ENCODE measurements at places on chromosomes 1 and 21. TPM values are rescaled to one million over a fixed set of nuclear protein-coding genes. Genes with fewer than 3 reads are reported as not detected.

DNA sequence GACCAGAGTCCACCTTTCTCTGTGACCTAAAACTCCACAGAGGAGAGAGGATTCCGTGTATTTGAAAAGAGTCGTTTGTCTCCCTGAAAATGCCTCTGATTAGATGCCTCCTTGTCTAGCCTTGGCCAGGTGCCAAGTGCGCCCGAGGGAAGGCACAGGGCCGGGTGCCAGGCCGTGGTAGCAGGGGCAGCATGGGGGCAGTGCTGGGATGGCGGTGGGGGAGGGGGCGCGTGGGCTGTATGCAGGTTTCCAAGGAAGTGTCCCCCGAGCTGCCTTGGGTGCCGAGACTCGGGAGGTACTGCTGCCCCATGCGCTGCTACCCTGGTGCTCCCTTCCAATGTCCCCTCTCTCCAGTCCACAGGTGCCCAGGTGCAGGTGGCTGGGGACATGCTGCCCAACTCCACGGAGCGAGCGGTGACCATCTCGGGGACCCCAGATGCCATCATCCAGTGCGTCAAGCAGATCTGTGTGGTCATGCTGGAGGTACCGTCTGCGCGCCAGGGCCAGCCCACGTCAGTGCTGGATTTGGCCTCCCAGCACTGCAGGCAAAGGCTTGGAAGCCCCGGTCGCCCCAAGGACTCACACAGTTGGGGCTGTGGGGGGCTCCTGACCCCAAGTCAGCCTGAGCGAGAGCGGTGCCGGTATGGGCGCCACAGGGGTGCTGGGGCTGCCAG, 70.9 kb upstream of the COL6A1 start:
- no peaks in the 10 kb centered on the region for H3K27me3 ChIP-seq
- no peaks in the 10 kb centered on the region for H3K36me3 ChIP-seq
- no peaks in the 10 kb centered on the region for H3K4me1 ChIP-seq
- no peak overlapping the region for H3K27ac ChIP-seq
- no peak overlapping the region for H3K4me3 ChIP-seq
- no peak for DNase-seq

DNA sequence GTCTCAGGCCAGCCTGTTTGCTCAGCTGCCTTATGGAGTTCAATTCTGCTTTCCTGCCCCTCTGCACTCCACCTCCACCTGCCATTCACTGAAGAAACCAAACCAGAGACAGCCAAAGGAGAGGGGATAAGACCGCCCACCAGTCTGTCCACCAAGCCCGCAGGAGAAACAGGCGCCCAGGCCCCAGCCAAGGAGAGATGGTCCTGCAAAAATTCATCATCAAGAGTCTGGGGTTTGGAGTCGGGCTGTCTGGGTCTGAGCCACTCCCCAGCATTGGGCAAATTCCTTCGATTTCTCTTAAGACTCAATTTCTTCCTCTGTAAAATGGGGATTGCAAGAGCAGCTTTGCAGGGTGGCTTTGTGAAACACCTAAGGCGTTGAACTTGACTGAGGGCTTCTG, 121.4 kb upstream of the RUNX3 start:
- H3K27ac ChIP-seq = no peak overlapping the region
- no peaks in the 10 kb centered on the region for H3K27me3 ChIP-seq
- H3K36me3 ChIP-seq = no peaks in the 10 kb centered on the region
- peaks cover 15% of the 10 kb centered on the region for H3K4me1 ChIP-seq

DNA sequence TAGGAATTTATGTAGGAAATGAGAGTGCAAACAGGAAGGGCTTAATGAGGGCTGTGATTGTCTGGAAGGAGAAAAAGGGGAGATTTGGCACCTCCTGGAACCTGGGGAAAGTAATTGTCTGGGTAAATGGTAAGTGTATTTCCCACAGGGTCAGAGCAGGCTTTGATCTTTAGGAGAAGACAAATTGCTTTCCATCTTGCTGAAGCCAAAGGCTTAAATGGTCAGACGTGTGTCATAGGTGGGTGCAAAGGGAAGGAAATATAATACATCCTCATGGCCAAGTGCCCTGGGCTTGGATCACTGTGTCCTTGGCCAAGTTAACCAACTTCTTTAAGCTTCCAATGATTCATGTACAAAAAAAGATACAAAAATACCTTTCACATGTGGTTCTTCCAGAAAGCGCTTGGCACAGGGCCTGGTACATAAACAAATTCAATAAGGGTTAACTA, 1.3 kb upstream of the DUSP23 start:
- H3K27ac ChIP-seq = peak overlapping the region; percentile 85
- H3K4me1 ChIP-seq = peaks cover 20% of the 10 kb centered on the region
- peak; percentile 55 for DNase-seq
- no peaks in the 10 kb centered on the region for H3K27me3 ChIP-seq
- no peak overlapping the region for H3K4me3 ChIP-seq

- no peaks in the 10 kb centered on the region for H3K36me3 ChIP-seq
- H3K27ac ChIP-seq = no peak overlapping the region
- peaks cover 4% of the 10 kb centered on the region for H3K27me3 ChIP-seq
- no peaks in the 10 kb centered on the region for H3K4me1 ChIP-seq
- no peak overlapping the region for H3K4me3 ChIP-seq
Observed at GRCh38 chr1:18333220-18333619, 147.5 kb upstream of the KLHDC7A start.

- DNase-seq = no peak
- H3K4me3 ChIP-seq = no peak overlapping the region
- no peaks in the 10 kb centered on the region for H3K36me3 ChIP-seq
- H3K4me1 ChIP-seq = no peaks in the 10 kb centered on the region
- no peaks in the 10 kb centered on the region for H3K27me3 ChIP-seq
Observed at GRCh38 chr1:69290291-69290690, 277.4 kb upstream of the LRRC7 start.

DNA sequence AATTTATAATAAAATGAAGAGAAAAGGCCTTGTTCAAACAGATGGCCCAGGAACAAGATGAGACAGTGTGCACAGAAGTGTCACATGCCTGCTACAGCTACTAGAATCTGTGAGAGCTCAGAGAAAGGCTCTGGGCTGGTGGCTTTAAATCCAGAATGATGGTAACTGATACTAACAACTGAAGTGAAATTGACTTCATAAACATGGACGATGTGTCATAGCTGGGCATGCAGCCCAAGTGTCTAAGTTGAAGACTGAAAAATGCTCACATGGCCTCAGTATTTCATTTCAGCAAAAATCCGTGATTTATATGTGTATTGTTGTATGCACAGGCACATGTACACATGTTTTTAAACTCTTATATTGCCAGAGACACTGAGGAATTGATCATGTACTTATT, 208.3 kb upstream of the RUNX1 start:
- H3K4me1 ChIP-seq = peaks cover 61% of the 10 kb centered on the region
- H3K27ac ChIP-seq = peak overlapping the region; percentile 84
- H3K27me3 ChIP-seq = no peaks in the 10 kb centered on the region
- H3K4me3 ChIP-seq = no peak overlapping the region

DNA sequence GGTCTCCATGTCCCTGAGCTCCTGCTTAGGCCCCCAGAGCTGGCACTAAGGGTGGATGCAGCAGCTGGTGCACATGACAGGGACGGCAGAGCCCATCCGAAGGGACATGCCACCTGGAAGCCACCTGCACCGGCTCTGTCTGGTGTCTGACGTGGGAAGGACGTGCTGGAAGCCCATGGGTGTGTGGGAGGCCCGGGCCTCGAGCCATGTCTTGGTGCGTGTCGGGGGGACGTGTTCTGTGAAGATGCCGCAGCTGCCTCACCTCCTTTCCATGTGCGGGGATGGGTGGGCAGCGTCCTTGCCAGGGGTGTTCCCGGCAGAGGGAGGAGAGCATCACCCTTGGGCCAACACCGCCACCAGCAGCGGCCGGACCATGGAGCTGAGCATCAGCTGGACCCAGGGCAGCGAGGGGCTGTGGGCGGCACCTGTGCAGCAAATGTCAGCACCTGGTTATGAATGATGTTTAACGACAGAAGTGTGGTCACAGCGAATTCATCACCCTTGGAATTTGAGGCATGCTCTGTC, 15.5 kb upstream of the POFUT2 start:
- H3K4me3 ChIP-seq = no peak overlapping the region
- H3K36me3 ChIP-seq = no peaks in the 10 kb centered on the region
- no peak for DNase-seq
- peaks cover 7% of the 10 kb centered on the region for H3K27me3 ChIP-seq
- peak overlapping the region; percentile 81 for H3K27ac ChIP-seq
- peaks cover 19% of the 10 kb centered on the region for H3K4me1 ChIP-seq

- no peak overlapping the region for H3K4me3 ChIP-seq
- H3K36me3 ChIP-seq = no peaks in the 10 kb centered on the region
- H3K27me3 ChIP-seq = no peaks in the 10 kb centered on the region
- no peak overlapping the region for H3K27ac ChIP-seq
- DNase-seq = no peak
- peaks cover 25% of the 10 kb centered on the region for H3K4me1 ChIP-seq
Observed at GRCh38 chr1:21027805-21028204, 148.9 kb downstream of the EIF4G3 start.

DNA sequence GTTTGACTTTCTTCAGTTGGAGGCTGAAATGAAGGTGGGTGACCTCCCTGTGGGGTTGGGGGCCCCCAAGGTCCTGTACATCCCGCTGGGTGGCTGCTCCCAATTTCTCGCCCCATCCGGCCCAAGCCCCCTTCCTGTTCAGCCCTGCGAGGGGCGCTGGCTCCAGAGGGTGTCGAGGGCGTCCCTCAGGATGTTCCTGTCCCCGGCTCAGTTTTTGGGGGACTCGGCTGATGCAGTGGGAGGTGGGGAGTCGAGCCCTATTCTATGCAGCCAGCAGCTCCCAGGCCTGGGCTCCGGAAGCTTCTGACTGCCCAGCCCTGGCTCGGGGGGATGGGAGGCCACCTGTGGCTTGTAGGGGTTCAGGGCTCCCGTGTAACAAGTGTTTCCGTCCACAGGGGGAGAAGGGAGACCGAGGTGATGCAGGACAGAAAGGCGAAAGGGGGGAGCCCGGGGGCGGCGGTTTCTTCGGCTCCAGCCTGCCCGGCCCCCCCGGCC, 38.2 kb downstream of the SLC19A1 start:
- DNase-seq = no peak
- no peak overlapping the region for H3K4me3 ChIP-seq
- H3K27me3 ChIP-seq = no peaks in the 10 kb centered on the region
- H3K27ac ChIP-seq = no peak overlapping the region
- no peaks in the 10 kb centered on the region for H3K36me3 ChIP-seq
- H3K4me1 ChIP-seq = no peaks in the 10 kb centered on the region

- no peaks in the 10 kb centered on the region for H3K27me3 ChIP-seq
- no peaks in the 10 kb centered on the region for H3K36me3 ChIP-seq
- DNase-seq = peak; percentile 93
- peaks cover 65% of the 10 kb centered on the region for H3K4me1 ChIP-seq
Observed at GRCh38 chr1:58968360-58968952, 184.6 kb upstream of the JUN start.

DNA sequence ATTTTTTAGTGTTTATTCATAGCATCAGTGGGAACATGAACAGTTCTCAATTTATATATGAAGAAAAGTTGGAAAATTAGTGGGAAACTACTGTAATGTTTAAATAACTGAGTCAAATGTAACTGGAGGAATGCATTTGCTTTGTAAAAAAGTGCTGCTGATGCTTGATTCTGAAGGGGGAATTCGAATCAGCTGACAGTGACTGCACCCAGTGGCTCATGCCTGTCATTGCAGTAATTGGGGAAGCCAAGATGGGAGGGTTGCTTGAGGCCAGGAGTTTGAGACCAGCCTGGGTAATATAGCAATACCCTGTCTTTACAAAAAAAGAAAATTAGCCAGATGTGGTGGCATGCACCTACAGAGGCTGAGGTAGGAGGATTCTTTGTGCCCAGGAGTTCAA, 398.4 kb downstream of the ZP4 start:
- no peaks in the 10 kb centered on the region for H3K27me3 ChIP-seq
- no peaks in the 10 kb centered on the region for H3K36me3 ChIP-seq
- no peak overlapping the region for H3K27ac ChIP-seq

GRCh38 chr1:68173936-68174737, 58.2 kb downstream of the WLS start:
- peak overlapping the region; percentile 26 for H3K4me3 ChIP-seq
- peak overlapping the region; percentile 41 for H3K27ac ChIP-seq
- no peaks in the 10 kb centered on the region for H3K27me3 ChIP-seq
- H3K4me1 ChIP-seq = peaks cover 29% of the 10 kb centered on the region

- no peak overlapping the region for H3K4me3 ChIP-seq
- no peak for DNase-seq
- H3K4me1 ChIP-seq = no peaks in the 10 kb centered on the region
- H3K36me3 ChIP-seq = no peaks in the 10 kb centered on the region
Observed at GRCh38 chr1:176244851-176245250, 37.8 kb upstream of the COP1 start.

DNA sequence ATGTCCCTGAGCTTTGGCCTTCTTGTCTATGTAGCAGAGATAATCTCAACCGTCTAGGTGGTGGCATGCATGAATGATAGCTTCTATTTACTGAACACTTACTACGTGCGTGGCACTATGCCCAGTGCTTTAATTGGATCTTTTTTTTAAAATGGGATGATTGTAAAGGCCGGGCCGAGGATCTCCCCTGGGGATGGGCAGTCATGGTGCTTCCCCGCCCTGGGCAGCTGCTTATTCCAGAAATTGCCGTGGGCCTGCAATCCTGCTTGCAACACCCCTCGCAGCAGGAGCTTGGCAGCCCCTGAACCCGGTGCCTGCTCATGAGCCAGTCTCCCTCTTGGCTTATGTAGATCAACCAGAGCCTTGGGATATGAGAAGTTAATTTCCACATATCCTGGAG, 360.7 kb downstream of the CAMTA1 start:
- H3K36me3 ChIP-seq = no peaks in the 10 kb centered on the region
- no peak for DNase-seq
- H3K4me1 ChIP-seq = peaks cover 3% of the 10 kb centered on the region

- peak overlapping the region; percentile 6 for H3K27ac ChIP-seq
- no peak for DNase-seq
- no peaks in the 10 kb centered on the region for H3K27me3 ChIP-seq
- H3K4me3 ChIP-seq = no peak overlapping the region
- H3K36me3 ChIP-seq = no peaks in the 10 kb centered on the region
Observed at GRCh38 chr1:232579958-232580941, 49.7 kb downstream of the SIPA1L2 start.

- peaks cover 16% of the 10 kb centered on the region for H3K4me1 ChIP-seq
- no peak overlapping the region for H3K4me3 ChIP-seq
- no peak overlapping the region for H3K27ac ChIP-seq
- no peak for DNase-seq
- H3K36me3 ChIP-seq = no peaks in the 10 kb centered on the region
- no peaks in the 10 kb centered on the region for H3K27me3 ChIP-seq
Observed at GRCh38 chr1:94099303-94099702, 21.6 kb downstream of the ABCA4 start.

ATP1A2 gene
- total RNA-seq = 524 TPM

CCDC27 gene
- total RNA-seq = 0.09 TPM

ST6GALNAC3 gene
- total RNA-seq = 1.7 TPM

TRIM67 gene
- not detected for total RNA-seq

LRRIQ3 gene
- total RNA-seq = 0.56 TPM

PLA2G2D gene
- not detected for total RNA-seq

PNRC2 gene
- 26.5 TPM for total RNA-seq

CTSE gene
- total RNA-seq = not detected

INKA2 gene
- 5.5 TPM for total RNA-seq

LCE6A gene
- total RNA-seq = not detected

PSMD4 gene
- 331 TPM for total RNA-seq

SH2D2A gene
- 1.1 TPM for total RNA-seq

FAM110D gene
- 3.3 TPM for total RNA-seq

All from gastrocnemius medialis (tissue), 4 donors.